ENCODE measurements at places on chromosomes 11 and 22. TPM values are rescaled to one million over a fixed set of nuclear protein-coding genes. Genes with fewer than 3 reads are reported as not detected.

Gene LRRC4C
- total RNA-seq: under 0.01 TPM

Gene CDC42EP2
- total RNA-seq: 17.2 TPM

Gene KCNJ11
- not detected for total RNA-seq

Gene OR52K1
- total RNA-seq: under 0.01 TPM

Gene ASCL2
- not detected for total RNA-seq

Gene OR8G5
- not detected for total RNA-seq

Gene UBQLNL
- total RNA-seq: not detected

Gene LMNTD2
- 0.11 TPM for total RNA-seq

Gene PPFIBP2
- total RNA-seq: 16.9 TPM

Gene PIH1D2
- 2.2 TPM for total RNA-seq
